ENCODE measurements at places on chromosomes 3 and 15.

DNA sequence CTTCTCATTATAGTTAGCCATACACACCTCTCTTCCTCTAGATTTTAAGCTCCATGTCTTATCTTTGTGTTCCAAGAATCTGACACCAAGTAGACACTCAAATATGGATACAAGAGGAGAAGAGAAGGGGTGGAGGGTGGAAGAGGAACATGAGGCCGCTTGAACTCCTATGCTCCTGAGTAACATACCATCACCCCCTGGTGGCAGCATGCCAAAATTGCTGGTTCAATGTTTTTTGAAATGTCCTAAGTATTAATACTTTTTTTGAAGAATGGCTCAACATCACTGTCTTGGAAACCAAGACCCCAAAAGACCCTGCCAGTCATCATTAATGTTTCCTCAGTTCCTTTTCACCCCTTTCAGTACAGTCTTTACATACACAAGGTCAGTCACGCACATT, 71.8 kb upstream of the HACD2 start:
- DNase-seq = no peak

GRCh38 chr15:96693990-96694517, 363.6 kb downstream of the NR2F2 start:
- DNase-seq = no peak

DNA sequence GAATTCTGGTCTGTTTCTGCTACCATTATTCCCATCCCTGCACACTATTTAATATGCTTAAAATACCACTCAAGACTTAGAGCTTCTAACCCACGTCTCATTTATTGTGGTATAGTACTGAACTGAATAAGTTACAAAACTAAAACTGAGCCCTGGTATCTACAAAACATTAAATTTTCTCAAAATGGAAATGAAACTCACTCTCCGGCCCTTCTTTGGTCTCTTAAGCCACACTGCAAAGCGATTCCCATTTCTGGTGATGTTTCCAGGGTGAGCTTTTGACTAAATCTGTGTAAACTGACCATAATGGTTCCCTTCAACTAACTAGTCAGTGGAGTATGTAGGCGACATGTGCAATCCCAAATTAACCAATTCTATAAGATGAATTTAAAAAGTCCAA, 18.6 kb downstream of the KPNA4 start:
- DNase-seq = no peak

DNA sequence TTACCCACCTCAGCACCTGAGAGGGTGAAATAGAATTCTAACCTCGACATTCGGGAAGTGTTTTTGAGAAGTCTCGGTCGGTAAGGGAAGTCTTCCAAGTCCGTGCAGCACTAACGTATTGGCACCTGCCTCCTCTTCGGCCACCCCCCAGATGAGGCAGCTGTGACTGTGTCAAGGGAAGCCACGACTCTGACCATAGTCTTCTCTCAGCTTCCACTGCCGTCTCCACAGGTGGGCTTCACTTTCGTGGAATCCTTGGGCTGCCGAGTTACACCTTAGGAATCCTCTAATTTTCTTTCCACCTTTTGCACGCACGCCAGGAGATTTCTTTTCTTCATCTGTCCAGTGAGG, 775 bp downstream of the CCNDBP1 start:
- no peak for DNase-seq

DNA sequence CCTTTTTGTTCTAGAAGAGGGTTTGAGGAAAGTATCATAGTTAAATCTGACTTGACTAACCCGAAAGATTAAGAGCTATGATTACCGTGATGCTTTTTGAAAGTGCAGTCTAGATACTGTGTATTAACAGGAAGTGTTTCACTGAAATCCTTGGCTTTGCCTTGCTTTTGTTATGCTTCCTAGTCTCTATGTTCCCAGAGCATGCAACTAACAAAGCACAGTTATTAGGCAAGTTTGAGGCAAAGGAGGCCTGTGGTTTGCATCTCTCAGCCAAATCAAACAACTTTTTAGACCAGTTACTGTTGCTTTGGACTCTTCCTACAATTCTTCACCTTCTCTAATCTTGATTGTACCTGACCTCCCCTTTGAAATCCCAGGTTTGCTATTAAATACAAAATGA, 3.9 kb downstream of the LXN start:
- DNase-seq = no peak

DNA sequence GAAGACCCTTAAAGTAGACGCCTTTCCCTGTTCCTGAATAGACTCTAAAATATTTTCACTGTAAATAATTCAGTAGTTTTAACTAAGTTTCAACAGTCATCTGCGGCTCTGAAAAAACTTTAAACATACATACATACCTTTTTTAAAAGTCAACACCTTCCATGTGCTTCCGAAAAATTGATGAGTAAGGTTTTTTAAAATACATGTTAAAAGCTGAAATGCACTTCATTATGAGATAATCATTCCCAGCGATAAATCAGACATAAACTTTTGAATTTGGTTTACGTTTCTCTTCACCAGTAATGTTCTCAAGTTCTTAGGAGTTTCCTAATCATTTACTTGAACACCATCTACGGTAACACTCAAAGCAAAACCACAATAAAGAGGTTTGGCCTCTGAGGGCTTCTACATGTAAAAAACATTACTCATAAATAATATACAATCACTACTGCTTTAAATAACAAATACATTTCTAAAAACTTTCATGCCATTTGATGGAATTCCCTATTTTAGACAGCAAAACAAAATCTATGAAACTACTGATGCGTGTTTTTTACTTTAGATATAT, 403.5 kb downstream of the SHQ1 start:
- no peak for DNase-seq

- no peak for DNase-seq
Observed at GRCh38 chr3:146948186-146948585, 343.0 kb upstream of the PLSCR5 start.

GRCh38 chr15:58889363-58889762, 44.1 kb downstream of the SLTM start:
- no peak for DNase-seq

GRCh38 chr15:84715441-84716035, 401 bp downstream of the SEC11A start:
- DNase-seq = no peak

DNA sequence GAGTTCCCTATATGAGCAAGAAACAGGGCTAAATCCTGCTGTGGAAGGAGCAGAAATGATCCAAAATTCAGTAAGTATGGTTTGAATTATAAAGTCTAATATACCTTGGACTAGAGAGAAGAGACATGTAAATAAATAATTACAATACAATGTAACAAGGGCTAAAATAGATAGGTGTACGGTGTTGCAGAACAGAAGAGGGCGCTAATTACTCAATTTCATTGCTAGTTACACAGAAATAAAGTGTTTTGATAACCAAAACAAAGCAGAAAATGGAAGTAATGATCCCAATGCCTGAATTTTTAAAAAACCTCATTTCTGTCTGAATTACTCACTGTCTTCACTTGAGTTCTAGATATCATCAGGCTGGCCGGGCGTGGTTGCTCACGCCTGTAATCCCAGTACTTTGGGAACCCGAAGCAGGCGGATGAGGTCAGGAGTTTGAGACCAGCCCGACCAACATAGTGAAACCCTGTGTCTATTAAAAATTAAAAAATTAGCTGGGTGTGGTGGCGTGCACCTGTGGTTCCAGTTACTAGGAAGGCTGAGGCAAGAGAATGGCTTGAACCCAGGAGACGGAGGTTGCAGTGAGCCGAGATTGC, 8.3 kb upstream of the PLCH1 start:
- no peak for DNase-seq

GRCh38 chr3:54047568-54047967, 74.8 kb upstream of the CACNA2D3 start:
- no peak for DNase-seq

DNA sequence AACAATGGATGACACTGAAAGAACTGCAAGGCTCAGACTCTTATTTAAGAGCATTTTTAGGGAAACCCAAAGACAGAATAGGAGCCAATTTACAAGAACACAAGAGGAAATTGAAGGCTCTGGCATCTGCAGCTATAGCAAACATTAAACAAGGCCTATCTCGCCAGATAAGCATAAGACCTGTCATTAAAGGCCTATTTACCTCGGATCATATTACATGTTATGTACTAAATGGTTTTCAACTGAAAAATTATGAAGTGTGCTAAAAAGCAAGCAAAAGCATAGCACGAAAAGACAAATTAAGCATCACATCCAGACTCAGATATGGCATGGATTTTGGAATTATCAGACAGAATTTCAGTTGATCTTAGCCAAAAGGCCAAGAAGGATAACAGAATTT, 617.1 kb downstream of the SQOR start:
- DNase-seq = no peak

DNA sequence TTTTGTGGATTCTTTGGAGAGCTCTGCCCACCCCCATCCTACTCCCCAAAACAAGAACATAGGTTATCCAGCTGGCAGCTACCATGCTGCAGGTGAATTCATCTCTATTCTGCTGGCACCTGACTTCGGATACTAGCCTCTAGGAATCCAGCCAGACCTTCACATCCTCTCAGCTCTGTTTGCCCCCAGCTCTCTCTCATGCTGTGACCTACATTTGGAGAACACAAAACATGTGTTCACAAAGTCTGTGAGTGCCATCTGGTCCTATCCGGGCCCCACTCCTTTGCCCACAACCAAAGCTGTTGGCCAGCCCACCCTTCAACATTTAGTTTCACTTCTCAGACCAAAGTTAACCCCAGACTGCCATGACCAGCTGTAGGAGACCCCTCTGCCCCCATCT, 89.4 kb upstream of the C3orf80 start:
- DNase-seq = no peak

- no peak for DNase-seq
Observed at GRCh38 chr3:142645236-142645793, 49.1 kb downstream of the PLS1 start.

GRCh38 chr15:44028349-44028748, 166.7 kb downstream of the FRMD5 start:
- DNase-seq = no peak

Measured in heart left ventricle (tissue), 16 donors.